ENCODE measurements at places on chromosomes 16 and 17. TPM values are rescaled to one million over a fixed set of nuclear protein-coding genes. Genes with fewer than 3 reads are reported as not detected.

DNA sequence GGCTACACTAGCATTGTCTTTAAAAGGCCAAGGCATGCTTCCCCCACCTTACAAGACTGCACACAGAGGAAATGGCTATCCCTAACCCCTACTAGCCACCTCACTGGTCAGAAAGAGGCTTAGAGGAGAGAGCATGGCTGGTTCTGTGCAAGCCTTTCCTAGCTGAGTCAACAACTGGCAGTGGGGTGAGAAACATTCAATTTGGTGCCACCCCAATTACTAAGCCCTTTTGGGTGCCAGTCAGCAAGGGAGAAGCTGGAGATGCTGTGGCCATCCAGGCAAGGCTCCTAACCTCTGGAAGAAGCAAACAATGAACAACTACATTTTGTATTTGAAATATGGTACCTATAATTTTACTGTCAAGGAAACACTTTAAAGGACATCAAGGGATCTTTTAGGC lies 4.7 kb upstream of the KAT7 start:
- no peak overlapping the region for H3K27ac ChIP-seq
- no peaks in the 10 kb centered on the region for H3K27me3 ChIP-seq
- H3K4me3 ChIP-seq: no peak overlapping the region
- no peak for DNase-seq

- peaks cover 49% of the 10 kb centered on the region for H3K27me3 ChIP-seq
- no peaks in the 10 kb centered on the region for H3K36me3 ChIP-seq
- DNase-seq: no peak
- H3K27ac ChIP-seq: no peak overlapping the region
- H3K4me3 ChIP-seq: no peak overlapping the region
Observed at GRCh38 chr17:47844227-47844626, 3.2 kb upstream of the SCRN2 start.

DNA sequence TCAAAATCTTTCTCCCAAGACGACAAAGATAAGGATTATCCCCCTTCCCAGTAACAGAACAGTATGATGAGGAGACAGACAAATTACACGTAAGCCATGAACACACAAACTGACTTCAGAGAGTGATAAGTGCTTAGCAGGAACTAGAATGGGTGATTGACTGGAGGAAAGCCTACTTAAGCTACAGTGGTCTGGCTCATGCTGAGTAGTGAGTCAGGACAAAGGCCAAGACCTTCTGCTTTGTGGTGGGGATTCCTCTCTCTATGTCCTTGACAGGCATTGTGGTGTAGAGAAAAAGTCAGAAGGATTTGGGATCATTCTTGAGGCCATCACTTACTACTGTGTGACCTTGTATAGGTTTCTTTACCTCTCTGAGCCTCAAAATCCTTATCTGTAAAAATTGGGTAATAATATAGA lies 381.9 kb upstream of the CCL2 start:
- H3K27ac ChIP-seq: no peak overlapping the region
- H3K4me3 ChIP-seq: no peak overlapping the region
- no peaks in the 10 kb centered on the region for H3K4me1 ChIP-seq
- no peaks in the 10 kb centered on the region for H3K36me3 ChIP-seq

GRCh38 chr16:18932243-18932987 lies 6.2 kb upstream of the SMG1 start:
- peaks cover 6% of the 10 kb centered on the region for H3K27me3 ChIP-seq
- H3K4me1 ChIP-seq: peaks cover 4% of the 10 kb centered on the region
- H3K27ac ChIP-seq: no peak overlapping the region
- no peak for DNase-seq

- H3K4me3 ChIP-seq: no peak overlapping the region
- no peak for DNase-seq
- H3K4me1 ChIP-seq: peaks cover 4% of the 10 kb centered on the region
- H3K27me3 ChIP-seq: no peaks in the 10 kb centered on the region
Observed at GRCh38 chr16:22272870-22273650, 24.1 kb upstream of the POLR3E start.

The C1QL1 gene
- total RNA-seq: not detected
